ENCODE measurements at places on chromosomes 16 and 17.

- DNase-seq = peak; percentile 62
These were observed 27.1 kb downstream of the SCPEP1 start for GRCh38 chr17:57004944-57005579.

GRCh38 chr17:34171245-34171818 lies 83.8 kb upstream of the CCL2 start:
- peak; percentile 88 for DNase-seq

DNA sequence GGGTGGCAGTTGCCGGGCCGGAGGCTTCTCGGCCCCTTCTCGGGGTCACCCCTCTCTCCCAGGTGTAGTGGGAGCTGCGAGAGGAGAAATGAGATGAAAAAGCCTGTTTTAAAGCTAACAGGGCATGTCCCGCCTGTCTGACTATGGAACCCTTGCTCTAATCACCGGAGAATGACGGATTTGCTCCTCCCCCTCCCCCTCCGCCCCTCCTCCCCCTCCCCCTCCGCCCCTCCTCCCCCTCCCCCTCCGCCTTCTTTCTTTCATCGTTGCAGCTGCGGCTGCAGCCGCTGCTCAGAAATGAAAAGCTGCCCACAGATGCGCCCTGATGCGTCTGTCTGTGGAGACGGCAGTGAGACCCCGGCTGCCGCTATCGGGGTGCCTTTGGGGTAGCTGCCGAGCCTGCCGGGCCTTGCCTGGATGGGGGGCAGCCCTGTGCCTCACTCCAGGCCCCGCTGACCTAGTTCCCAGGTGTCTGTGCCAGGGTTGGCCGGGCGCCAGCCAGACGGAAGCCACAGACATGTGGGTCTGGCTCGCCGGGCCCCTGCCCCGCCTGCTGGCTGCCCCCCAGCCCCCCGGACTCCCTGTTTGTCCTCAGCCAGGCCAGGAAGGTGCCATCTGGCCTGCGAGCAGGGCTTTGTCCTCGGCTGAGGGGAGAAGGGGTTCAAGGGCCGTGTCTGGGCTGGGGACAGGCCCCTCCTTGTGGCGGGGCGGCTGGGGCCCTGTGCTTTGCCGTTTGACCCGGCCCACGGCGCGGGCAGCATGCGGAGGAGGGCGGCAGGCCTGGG lies 37.7 kb downstream of the GINS2 start:
- no peak for DNase-seq

GRCh38 chr17:27595208-27595607 lies 35.8 kb upstream of the LGALS9 start:
- DNase-seq = no peak

DNA sequence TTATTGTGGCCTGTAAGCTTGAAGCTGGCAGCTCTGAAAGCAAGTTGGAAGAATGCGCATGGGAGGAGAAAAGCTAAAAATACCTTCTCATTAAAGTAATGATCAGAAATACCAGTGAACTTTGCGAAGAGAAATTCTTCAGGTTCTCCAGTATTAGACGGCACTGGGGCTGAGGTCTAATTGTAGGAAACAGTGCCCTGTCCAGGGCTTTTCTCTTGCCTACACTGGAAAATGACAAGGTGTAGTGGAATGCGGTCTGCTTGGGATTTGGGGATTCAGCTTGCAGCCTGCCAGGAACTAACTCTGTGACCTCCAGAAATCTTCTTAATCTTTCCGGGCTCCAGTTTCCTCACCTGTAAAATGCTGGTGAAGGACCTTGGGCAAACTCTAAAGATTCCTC lies 53.3 kb upstream of the KCNJ16 start:
- peak; percentile 20 for DNase-seq

- no peak for DNase-seq
These were observed 21.5 kb upstream of the EEF2K start for GRCh38 chr16:22184615-22184968.

DNA sequence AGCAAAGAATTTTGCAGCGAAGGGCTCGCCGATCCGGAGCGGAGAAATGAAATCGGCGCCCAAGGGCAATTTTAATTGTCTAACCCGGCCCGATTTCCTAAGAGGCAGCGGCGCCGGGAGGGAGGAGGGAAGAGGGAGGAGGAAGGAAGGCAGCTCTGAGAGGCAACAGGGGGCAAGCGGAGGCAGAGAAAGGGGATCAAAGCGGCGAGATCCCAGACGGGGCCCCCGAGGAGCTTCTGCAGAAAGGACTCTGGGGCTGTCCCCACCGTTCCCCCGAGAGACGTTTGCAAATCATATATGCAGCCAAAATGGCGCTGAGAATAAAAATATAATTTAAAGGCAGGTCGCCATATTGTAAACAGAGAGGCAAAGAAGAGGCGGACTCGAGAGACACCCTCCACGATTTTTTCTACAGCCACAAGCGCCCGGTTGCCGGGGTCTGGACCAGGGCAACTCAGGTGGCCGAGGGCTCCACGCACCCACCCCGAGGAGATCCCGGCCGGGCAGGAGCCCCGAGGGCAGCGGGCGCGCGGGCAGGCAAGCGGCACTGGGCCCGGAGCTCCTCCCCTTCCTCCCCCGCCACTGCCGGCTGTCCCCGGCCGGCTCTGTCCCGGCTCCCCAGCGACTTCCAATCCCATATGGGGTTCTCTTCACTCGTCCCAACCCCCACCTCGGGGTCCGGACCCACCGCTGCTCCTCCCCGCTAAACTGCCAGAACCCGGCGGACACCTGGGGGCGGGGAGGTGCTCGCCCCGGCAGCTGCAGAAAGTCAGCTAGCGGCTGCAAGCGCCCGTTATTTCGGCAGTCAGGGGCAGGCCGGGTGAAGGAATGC lies 1.9 kb downstream of the PHF12 start:
- peak; percentile 74 for DNase-seq

GRCh38 chr17:52383493-52384100 lies 225.1 kb upstream of the CA10 start:
- DNase-seq = peak; percentile 91

GRCh38 chr16:24975428-24975889 lies 39.7 kb downstream of the ARHGAP17 start:
- no peak for DNase-seq

DNA sequence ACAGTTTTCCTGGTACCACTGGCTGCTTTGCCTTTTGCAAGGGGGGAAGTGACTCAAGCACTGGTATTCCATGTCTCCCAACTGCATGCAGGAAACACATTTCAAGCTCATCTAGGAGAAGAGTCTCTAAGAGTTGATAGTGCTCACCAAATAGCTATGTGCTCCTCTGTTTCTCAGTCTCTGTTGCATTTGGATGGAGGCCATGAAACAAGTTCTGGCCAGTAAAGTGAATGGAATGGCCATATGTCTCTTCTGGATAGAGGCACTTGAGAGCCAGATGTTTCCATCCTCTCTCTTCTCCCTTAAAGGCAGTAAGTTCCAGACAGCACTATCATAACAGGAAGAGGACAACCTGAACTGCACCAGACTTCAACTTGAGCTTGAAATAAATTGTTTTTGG lies 60.6 kb downstream of the C16orf82 start:
- no peak for DNase-seq

DNA sequence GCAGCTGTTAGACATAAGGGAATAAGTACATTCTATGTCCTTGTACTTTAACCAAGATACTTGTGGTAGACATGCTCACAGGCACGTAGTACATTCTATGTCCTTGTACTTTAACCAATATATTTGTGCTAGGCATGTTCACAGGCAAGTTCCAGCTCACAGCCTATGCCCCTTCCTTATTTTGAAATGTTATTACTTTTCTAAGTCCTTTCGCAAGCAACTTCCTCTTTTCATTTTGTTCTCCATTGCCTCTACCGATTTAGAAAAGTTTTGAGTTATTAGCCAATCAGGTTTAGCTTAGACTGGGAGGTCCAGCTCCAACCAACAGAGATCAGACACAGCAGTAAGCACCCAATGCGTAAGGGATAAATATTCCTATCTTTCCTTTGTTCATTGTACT lies 60.1 kb upstream of the NUDT7 start:
- DNase-seq = no peak

DNA sequence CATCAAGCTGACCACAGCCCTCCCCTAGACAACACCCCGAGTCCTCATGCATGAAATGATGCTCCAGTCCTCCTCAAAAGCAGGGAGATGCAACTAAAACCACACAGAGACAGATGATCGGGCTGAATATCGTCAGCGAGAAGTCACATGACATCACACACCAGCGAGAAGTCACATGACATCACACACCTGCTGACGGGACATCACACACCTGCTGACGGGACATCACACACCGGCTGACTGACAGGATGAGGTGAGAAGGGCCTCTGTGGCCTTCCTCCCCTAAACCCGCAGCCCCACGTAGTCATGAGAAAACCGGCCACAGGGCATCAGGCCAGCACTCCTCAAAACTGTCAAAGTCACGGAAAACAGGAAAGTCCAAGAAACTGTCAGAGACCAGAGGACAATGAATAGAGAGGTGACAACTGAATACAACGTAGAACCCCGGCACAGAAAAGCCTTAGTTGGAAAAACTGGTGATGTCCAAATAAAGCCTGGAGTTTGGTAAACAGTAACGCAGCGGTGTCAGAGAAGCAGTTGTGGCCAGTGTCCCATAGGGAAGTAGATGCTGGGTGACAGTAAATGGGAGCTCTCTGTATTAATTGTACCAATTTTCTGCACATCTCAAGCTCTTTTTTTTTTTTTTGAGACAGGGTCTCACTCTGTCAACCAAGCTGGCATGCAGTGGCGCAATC lies 14.3 kb downstream of the LITAF start:
- peak; percentile 19 for DNase-seq

DNA sequence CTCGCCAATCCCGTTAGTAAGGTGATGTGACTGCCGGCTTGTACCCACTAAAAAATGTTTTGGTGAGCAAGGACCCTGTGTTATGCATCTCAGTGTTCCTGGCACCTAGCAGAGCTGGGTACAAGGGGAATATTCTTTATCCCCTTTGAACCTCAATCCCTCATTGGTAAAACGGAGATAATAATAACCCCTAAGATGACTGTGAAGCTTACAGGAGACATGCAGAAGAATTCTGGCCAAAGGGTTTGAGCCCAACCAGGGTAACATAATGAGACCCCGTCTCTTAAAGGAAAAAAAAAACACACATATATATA lies 896 bp downstream of the GGA2 start:
- no peak for DNase-seq

DNA sequence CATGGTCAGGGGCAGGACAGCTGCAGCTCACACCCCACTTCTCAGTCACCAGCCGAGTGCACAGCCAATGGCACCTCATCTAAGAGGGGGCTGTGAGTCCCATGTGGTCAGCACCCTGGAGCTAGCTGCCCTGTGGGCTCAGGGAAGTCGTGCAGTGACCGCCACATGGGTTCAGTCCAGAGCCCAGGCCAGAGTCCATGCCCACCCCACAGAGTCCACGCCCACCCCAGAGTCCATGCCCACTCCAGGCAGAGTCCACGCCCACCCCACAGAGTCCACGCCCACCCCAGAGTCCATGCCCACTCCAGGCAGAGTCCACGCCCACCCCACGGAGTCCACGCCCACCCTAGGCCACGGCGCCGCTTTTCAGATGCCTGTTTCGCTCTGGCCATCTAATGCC lies 24.1 kb downstream of the SLC7A5 start:
- DNase-seq = no peak

DNA sequence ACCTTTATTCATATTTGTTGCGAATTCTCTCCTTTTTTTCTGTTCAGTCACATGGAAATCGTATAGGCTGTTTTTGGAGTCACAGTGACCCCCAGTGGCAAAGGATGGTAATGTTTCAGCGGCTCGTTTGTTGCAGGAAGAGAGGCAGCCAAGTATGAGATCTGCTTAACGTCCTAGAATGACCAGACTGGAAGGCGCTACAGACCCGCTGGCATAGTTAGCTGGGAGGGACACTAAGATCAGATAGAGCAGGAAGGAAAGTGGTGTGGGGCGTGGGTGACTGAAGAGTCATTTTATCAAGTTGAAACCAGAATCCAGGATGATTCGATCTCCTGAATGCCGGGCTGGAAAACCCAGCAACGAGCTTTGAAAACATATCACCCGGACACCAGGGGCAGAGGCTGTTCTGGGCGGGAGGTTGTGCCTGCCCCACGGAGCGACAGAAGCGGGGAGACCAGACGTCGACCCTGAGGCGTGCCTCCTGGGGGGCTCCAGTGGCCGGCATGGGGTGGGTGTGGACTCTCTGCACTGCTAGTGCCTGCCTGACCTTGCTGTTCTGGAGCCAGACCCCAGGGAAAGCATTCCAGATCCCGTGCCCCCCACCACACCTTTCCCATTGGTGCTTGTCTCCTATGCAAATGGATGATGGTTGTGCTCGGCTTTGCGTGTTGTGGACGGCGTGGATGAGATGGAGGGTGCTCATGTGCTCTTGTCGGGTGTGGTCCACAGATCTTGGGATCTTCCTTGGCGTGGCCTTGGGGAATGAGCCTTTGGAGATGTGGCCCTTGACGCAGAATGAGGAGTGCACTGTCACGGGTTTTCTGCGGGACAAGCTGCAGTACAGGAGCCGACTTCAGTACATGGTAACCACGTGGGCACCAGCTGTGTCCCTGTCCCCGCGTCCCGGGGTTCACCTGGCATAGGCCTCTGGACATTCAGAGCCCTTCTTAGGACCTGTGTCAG lies 7.7 kb downstream of the IL34 start:
- peak; percentile 88 for DNase-seq

DNA sequence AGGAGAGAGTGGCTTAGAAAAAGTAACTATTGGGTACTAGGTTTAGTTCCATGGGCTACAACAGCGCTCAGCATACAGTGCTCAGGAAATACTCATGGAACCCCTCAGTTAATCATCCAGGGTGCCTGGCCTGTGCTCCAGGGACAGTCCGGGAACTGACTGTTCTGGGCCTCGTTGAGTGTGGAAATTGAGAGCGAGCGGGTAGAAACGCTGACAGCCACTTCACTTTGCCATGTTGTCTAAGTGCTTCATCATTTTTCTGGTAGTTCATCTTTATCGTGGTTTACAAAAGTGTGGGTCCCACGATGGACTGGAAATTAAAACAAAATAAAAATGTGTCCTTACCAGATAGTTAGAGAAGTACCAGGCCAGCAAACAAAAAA lies 31.6 kb upstream of the DNAH17 start:
- DNase-seq = no peak

DNA sequence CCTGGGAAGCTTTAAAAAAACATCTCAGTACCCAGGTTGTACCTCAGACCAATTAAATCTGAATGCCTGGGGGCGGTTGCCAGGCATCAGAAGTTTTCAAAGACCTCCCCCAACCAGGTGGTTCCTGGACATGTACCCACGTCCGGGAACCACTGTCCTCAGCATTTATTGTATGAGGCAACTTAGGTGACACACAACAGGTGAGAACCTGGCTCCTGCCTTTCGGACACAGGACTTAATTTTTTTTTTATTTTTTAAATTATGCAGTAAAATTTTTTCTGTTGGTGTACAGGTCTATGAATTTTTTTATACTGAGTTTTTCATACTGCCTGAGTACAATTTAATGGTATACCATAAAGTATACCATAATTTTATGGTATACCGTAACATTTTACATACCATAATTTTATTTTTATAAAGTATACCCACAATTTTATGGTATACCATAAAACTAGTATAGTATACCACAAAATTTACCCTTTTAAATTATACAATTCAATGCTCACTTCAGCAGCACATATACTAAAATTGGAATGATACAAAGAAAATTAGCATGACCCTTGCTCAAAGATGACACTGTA lies 38.7 kb upstream of the DHX8 start:
- no peak for DNase-seq

Measured in GM23338 (cell line).